Activated CD4-positive, alpha-beta T cell treated with anti-CD3 and anti-CD28 coated beads, Interleukin-2, amount 50 U/mL, for 16 hours (primary cell): ENCODE measurements at places on chromosomes 12 and 14.

DNA sequence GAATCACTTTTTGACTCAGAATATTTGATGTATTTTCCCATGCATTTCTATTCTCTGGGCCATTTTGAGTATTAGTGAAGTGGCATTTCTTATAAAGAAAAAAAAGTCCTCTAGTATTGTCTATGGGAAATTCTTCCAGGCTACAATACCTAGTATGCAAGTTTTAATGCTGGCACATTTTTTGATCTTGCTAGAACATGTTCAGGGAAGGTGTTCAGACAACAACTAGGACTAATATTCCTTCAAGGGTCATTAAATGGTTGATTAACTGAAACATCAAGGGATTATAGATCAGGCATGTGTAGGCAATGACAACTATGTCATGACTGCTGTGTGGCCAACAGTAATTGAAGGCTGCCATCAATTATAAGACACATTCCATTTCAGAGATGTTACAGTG, 7.7 kb downstream of the CCDC184 start:
- no peak for DNase-seq

DNA sequence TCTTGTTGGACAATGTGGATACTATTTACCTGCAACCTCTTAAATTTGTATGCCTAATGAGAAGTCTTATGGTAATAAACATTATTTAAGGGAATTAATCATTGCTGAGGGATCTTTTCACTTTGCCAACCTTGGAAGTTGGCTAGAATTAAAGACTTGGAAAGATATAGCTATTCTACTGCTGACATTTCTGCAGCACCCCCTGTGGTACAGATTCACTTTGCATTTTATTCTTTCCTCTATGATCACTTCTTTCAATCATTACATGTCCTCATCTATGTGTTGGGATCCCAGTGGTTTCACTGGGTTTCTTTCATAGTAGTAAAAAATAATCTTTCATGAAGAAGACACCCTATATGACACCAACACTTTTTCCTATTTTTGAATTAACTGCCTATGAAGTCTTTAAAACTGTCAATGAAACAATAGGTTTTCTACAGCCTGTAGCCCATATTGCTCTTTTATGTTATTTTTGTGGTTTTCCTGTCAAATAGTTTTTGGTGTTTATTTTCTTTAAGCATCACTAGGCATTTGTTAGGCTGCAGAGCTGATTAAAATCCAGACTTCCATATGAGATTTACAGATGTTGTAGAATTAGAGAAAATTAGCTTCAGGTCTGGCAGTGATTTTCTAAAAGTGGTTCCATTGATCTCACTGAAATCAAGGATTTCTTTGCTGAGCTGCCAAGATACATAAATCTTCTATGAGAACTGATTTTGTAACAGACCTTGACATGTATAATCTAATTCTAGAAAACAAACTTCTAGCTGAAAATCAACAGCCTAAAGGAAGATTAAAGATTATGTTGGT, 256.1 kb downstream of the NAV3 start:
- no peak for DNase-seq

DNA sequence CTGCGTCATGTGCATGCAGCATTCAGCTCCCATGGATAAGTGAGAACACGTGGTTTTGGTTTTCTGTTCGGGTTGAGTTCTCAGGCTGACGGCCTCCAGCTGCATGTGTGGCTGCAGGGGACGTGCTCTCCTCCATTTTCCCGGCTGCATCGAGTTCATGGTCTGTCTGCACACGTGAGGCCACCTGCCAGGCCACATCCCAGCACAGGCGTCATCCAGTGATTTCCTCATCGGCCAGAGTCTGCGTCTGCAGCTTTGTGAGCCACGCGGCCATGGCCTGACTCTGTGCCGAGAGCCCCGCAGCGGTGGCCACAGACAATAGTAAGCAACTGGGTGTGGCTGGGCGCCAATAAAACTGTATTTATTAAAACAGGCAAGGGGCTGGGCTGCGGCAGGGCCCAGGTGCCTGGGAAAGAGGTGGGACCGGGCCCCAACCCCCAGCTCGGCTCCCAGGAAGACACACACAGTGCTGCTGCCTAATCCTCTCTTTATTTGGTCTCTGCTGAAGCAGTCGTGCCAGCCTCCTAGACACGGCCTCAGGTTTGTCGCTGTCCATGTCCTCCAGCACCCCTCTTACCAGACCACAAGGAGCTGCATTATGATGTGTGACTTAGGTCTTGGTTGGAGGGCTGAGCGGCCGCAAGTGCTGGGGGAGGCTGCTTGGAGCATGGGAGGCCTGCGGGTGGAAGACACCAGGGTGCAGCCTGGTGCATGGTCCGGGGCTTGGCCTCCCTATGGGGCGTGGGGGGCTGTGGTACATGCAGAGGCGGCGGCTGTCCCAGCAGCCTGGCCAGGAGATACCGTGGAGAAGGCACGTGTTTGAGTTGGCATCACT, 52.0 kb downstream of the NOC4L start:
- DNase-seq: no peak

DNA sequence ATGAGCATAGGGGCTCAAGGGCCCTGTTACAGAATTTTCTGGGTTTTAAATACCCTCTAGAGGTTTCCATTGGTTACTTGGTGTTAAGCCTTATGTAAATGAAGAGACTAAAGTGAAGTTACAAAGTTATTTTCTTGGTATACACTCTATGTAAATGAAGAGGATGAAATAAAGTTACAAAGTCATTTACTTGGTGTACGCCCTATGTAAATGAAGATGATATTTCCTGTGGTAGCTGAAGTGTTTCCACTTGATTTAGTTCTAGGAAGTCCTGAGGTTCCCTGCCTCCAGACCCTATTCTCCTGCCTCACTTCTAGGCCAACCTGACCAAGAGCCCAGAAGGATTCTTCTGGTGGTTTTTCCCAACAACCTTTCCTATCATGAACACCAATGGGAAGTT, 126.1 kb downstream of the SPTSSA start:
- DNase-seq: no peak
